Esophagus squamous epithelium (tissue), 5 donors: ENCODE measurements at places on chromosomes 1 and 21.

GRCh38 chr1:78619803-78620579 is at the start of gene IFI44L:
Gene IFI44L (plus strand): TSS chr1:78620448. CDS start chr1:78627916, 7,468 bp downstream.
- DNase-seq = no peak

GRCh38 chr1:28190337-28190979 is 14.0 kb upstream of the PTAFR start:
- DNase-seq = no peak

DNA sequence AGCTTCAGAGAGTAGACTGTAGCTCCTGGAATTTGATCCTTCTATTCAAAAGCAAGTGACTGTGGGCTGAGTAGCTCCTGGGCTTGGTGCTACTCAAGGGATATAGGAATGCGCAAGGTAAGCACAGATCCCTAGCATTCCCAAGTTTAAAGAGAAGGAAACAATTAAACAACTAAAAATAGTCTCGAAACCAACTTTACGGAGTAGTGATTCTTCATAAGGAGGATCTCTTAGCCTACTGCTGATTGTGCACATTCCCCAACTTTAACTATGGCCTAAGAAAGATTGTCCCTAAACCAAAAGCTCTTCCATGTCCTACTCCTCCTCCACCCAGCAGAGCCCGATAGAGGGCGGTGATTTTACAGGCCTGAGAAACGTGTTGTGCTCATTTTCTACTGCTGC is 226.5 kb upstream of the CAMK1G start:
- no peak for DNase-seq

DNA sequence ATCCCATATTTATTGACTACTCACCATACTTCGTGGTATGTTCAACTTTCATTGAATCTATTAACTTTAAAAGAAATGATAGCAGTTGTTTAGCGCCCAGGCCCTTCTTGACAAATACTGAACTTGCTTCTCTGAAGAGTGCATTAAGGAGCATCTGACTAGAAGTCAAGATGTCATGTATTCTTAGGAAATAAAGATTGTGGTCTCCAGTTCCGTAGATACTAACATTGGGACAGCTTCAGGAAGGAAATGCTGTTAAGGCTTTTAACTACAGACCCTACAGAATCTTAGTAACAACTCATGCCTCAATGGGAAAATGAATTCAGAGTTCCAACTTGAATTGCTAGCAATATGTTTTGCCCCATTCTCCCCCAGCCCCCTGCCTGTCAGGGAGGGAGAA is 14.8 kb downstream of the LYST start:
- no peak for DNase-seq

GRCh38 chr1:63547621-63548294 is 24.4 kb downstream of the EFCAB7 start:
- no peak for DNase-seq

DNA sequence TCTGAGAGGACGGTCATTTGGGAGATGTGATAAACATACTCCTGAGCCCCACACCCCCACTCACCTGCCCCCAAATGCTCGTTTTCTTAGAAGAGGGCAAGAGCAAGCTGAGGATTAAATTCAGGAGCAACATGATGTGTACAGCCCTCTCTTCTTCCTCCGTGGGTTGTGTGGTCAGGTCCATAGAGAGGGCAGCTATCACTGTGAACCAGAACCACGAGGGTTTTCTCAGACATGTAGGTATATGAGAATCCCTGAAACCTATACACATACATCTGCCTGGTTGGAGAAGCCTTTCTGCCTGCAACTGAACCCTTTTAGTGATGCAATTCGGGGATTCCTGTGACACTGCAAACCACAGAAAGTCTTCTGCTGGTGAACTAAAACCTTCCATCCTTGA is 38.9 kb downstream of the PGM1 start:
- DNase-seq = no peak

DNA sequence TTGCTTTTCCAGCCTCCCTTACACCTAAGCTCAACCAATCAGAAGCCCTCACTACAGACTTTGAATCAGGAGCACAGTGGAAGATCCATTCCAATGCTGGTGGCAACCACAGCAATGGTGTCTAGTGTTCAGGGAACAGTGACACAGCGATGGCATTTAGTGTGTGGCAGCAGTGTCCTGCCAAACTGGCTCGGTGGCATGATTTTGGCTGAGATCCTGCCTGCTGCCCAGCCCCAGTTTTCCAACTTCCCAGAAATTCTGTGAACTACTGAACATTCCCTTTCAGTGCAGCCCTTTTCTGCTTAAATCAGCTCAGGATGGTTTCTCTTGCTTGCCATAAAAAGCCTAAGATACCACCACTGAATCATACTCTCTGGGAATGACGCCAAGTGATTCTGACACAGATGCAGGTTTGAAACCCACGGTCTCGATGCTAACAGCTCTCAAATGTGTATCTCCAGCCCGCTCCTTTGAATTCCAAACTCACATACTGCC is 8.8 kb downstream of the ASAP3 start:
- DNase-seq = no peak

DNA sequence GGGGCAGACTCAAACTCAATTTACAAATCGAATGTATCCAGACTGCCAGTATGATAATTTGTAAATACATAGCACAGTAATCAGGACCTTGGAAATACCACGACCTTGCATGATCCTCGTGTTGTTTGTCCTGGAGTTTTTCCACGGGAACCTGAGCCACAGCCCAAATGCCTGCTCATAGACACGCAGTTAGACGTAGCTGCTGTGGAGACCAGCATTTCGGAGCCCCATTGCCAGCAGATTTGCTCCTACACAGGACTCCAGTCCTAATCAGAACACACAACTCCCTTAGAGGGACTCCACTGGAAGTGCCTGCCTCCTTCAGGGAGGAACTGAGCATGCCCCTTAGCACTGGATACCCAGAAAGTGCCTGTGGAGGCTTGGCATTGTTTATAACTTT is 163.2 kb downstream of the GALNT2 start:
- DNase-seq = no peak

- no peak for DNase-seq
These were observed 67.0 kb downstream of the XCL2 start for GRCh38 chr1:168476588-168477385.

- no peak for DNase-seq
These were observed 9.1 kb downstream of the C1orf226 start for GRCh38 chr1:162390396-162391185.

DNA sequence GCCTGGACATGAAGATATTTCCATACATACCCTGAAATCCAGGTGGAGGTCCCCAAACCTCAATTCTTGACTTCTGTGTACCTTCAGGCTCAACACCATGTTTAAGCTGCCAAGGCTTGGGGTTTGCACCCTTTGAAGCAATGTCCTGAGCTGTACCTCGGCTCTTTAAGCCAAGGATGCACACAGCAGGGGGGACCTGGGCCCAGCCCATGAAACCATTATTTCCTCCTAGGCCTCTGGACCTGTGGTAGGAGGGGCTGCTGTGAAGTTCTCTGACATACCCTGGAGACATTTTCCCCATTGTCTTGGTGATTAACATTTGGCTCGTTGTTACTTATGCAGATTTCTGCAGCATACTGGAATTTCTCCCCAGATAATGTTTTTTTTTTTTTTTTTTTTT is 184.3 kb upstream of the RGS18 start:
- DNase-seq = no peak

GRCh38 chr1:244057474-244058385 is 6.6 kb downstream of the ZBTB18 start:
- no peak for DNase-seq

- DNase-seq = no peak
These were observed 202.1 kb upstream of the SGIP1 start for GRCh38 chr1:66331658-66332547.

GRCh38 chr1:31815307-31815645 is 546 bp downstream of the SPOCD1 start:
- DNase-seq = no peak

DNA sequence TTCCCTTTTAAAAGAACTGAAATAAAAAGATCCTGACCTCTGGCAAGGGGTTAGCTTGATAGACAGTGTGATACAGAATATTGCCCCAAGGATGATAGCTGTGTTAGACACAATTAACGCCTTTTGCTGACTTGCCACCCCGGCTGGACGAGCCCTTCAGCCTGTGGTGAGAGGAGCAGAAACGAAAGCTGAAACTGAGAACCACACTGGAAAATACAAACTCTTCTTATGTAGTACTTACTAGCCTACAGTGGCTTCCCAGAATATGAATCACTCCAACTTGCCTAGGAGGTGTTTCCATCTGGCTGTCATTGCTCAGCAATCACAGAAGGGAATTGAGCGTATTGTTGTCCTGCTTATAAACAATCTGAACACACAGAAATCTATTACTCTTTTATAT is 22.9 kb downstream of the SAMSN1 start:
- no peak for DNase-seq

DNA sequence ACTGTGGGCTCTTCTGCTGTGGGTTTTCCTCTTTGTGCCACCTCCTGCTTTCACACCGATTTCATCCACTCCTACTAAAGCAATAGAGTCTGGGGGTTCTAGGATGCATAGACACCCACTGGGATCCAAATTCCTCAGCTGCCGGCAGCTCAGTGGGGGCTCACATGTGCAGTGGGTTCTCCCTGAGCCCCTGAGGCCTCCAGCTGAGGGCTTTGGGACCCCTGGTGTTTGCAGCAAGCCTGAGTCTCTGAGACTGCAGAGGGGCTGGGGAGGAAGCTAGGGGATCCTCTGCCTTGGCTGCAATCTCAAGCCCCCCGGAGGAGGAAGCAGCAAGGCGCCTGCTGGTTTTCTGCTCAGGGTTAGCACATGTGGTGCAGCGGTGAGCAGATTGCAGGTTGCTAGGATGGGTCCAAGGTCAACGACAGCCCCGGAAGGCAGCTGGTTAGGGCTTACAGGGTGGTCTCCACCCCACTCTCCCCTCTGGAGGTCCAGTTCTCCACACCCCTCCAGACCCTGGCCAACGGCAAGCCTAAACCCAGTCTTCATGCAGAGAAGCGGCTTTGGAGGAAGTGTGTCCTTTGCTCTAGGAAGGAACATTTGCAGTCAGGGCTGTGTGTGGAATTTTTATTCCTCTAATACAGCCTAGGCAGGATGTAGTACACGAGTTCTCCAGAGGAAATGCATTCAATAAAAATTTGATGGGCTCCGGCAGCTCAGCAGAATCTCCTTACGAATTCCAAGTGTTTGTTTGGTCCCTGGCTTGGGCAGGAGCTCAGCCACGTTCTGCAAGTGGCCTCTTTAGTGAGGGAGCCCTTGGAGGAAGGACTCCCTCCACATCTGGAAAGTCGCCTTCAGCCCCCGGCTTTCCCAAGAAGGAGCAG is 269.1 kb upstream of the VAMP3 start:
- DNase-seq = no peak

- DNase-seq = no peak
These were observed 24.3 kb upstream of the FMO2 start for GRCh38 chr1:171160639-171161354.

- no peak for DNase-seq
These were observed 40.7 kb upstream of the TRAPPC10 start for GRCh38 chr21:43971201-43971991.

GRCh38 chr1:156468693-156469345 is 31.8 kb downstream of the MEF2D start:
- DNase-seq = no peak

GRCh38 chr1:176379626-176380339 is 83.2 kb upstream of the PAPPA2 start:
- no peak for DNase-seq

DNA sequence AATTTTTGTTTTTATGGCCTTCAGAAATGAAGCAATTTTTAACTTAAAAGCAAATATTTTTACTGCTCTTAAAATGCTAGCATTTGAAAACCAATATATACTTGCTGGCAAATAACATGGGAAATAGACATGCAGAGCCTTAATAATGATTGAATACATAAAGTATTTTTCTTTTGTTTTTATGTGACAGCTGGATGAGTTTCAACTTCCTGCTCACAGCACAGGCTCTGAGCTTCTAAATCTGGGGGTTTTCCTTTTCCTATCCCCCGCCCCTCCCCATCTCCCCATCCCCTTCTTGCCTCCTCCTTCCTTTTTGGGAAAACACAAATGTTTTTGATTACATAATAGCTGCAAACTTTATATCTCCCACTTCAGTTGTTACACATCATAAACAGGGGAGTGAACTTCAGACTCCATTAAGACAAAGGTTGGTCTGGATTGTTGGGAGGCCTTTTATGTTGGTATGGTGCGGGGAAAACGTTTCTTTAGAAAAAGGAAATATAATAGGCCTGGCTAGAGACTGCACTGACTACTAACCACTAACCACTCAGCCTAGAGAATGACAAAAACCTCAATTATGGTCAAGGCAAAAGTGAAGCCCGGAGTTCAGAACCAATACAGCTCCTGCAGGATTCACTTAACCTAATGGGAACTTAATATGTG is 116.1 kb upstream of the GORAB start:
- no peak for DNase-seq

GRCh38 chr1:4027008-4027407 is 126.9 kb upstream of the C1orf174 start:
- no peak for DNase-seq

- no peak for DNase-seq
These were observed 1.7 kb downstream of the CLDN14 start for GRCh38 chr21:36478207-36478701.

DNA sequence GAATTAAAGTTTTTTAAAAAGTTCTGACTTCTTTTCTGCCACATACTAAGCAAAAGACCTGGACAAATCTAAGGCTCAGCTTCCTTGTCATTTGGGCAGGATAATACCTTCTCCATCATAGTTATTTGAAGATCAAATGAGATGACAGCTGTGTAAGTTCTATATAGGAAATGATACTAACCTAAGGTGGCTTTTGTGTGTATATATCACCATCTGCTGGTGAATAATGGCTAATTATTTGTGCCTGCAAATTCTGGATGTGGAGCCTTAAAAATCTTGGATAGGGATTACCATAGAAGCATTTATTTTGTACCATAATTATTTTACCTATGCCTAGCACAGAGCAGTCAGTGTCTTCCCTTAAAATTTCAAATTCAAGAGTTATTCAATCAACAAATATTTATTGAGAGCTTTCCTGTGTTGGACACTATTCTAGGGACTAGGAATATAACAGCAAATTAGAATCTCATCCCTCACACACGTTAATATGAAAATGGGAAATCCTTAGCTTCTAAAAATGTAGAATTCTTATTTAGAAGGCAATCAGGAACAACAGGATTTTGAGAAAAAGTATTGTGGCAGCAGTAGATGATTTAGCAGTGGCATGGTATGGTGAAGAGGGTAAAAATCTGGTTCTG is 89.8 kb downstream of the TMEM200B start:
- DNase-seq = no peak

GRCh38 chr1:59446257-59446901 is 149.5 kb downstream of the FGGY start:
- DNase-seq = no peak

DNA sequence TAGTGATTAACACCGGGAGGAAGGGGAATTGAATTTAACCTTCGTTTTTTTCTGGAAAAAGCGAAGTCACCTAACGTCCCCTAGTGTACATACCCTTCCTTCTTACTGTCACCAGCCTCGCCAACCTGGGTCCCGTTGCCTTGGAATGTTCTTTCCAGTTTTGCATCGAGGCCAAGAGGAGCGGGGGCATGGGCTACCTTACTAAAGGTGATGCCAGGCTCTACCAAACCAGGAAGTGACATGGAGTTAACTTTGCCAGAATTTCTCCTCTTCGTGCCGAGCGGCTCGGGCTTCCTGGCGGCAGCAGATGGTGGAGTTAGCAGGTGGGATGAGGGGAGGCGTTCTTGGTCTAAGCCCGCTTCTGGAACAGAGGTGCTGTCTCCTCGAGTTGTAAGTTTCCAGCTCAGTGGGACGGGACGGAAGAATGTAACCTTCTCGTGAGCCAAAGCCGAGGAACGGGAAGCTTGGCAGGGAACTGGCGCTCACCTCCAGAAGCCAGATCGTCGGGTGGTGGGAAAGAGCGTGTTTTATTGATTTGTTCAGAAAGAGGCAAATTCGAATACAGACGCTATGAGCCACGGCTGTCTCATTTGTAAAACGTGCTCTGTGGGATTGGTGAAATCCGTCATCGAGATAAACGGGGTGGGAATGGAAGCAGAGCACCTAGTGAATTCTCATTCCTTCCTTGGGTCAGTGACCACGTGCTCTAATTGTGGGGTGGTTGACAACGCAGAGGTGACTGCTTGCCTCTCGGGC is 486 bp downstream of the NIPAL3 start:
- no peak for DNase-seq
